ENCODE measurements at places on chromosomes 4 and X.

DNA sequence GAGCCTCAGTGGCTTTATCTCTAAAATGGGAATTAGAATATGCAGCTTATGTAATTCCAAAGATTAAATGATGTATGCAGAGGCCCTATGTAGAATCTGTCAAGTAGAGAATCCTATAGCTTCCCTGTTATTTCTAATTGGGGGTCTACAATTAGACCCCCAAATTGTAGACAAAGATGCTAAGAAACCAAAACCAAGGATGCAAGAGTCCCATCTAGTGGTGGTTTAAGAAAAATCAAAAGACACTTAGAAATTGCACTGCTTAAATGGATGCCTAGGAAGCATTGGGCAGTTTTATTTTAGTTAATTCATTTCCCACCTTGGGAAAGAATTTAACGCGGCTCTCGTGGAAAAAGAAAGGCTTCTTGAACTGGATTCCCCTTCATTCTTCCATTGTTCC, 115.2 kb downstream of the GABRA2 start:
- DNase-seq, result peak; percentile 27

GRCh38 chr4:153241970-153242838, 38.0 kb downstream of the TRIM2 start:
- no peak for DNase-seq

DNA sequence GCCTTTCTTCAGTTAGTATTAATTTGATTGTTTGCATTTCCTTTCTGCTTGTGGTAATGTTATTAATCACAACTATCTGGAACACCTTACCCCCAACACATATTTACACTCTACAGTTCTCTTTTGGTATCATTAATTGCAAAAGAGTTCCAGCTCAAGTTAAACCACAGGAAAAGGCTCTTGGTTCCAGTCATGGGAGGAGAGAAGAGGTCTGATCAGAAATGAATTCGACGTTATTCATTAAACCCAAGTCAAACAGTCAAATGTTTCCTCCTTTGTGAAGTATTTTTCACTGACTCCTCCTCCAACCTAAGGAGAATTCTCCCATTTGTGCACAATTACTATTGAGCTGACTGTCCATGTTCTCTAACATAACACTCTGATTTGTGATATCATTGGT, 91.4 kb downstream of the SLC39A8 start:
- no peak for DNase-seq

GRCh38 chr4:27407616-27408015, 547.0 kb downstream of the STIM2 start:
- DNase-seq, result no peak

DNA sequence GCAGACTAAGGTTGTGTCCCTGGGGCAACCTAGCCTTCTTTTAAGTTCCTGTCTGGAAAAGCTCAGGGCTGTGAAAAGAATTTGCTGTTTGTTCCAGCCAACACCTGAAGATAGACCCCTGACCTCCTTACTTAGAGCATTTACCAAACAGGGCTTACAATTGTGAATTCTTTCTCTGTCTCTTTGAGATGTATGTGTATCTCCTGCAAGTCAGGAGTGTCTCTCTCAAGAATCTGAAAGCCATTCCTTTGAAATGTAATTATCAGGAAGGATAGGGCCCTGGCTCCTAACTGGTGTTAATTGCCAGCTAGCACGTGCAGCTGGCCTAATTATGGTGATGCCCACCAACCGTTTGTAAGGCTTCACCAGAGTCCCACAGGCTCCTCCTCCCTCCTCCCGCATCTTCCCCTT, 18.2 kb downstream of the CCNG2 start:
- no peak for DNase-seq

GRCh38 chrX:38657562-38657961, 96.2 kb downstream of the TSPAN7 start:
- DNase-seq, result no peak

DNA sequence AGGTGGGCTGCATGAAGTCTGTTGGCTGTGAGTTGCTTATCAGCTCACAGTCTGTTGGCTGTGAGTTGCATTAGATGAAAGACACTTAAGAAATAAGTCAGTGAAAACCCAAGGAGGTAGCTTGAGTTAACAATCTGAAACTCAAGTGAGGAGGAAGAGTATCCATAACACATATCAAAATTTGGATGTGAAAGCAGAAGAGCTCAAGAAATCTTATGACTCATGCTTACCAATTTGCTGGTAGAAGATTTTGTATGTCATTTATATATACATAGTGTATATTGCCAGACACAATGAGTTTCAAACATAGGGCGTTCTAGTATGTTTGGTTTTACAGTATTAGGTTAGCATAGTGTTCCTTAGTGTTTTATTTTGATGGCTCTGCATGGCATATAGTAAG, 107.4 kb downstream of the DDIT4L start:
- no peak for DNase-seq

DNA sequence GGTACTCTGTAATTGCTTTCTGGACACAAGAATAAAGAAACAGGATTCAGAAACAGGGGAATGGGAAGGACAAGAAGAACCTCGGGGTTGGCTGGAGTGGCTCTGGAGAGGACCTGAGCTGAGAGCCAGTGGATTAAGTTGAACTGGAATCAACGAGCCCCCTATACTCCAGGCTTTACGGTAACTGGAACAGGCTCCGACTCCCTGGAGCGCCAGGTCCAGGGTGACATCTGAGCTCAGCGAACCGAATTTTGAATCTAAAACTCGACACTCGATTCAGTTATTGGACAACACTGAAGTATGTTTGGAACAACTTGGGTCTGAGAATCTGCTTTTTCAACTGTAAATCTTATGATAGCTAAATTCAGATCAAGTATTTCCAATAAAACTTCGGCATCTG, 23.9 kb downstream of the HMX1 start:
- DNase-seq, result no peak

- DNase-seq, result no peak
Measured at GRCh38 chr4:95472534-95472933, 76.2 kb downstream of the UNC5C start.

DNA sequence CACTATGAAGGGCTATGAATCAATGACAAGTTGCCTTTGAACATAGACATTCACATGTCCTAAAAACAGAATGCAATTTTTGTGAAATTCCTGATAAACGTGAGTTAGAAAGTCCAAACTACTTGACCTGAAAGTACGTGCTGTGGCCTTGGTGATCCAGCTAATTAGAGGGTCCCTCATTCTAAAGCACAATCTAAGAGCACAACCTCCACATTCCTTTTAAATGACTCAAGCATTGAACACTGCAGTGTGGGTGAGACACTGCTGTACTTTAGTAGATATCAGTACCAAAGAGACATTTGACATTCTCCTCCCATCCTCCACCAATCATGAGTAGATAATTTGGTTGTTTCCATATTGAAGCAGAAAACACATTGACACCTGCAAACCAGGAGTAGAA, 73.5 kb downstream of the FAM47B start:
- DNase-seq, result no peak

GRCh38 chr4:55437823-55438222, 42.1 kb downstream of the TMEM165 start:
- DNase-seq, result no peak

- no peak for DNase-seq
Measured at GRCh38 chr4:107616838-107617389, 103.1 kb downstream of the PAPSS1 start.

DNA sequence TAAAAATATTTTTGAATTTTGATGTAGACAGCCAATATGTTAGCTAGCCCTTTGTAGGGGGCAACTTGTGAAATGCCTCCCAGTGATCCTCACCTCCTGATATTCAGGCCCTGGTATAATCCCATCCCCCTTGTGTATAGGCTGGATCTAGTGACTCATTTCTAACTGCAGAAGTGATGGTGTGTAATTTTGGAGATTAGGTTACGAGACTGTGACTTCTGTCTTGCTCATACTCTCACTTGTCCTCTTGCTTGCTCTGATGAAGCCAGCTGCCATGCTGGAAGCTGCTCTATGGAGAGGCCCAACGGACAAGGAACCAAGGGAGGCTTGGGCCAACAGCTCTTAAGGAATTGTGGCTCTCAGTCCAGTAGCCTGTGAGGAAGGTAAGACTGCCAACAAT, 61.7 kb downstream of the GPR82 start:
- DNase-seq, result no peak

GRCh38 chr4:145656156-145656555, 23.8 kb upstream of the C4orf51 start:
- no peak for DNase-seq

- DNase-seq, result no peak
Measured at GRCh38 chr4:71269233-71269632, 69.6 kb upstream of the SLC4A4 start.

- DNase-seq, result no peak
Measured at GRCh38 chr4:68070302-68070701, 59.4 kb downstream of the TMPRSS11F start.

- DNase-seq, result no peak
Measured at GRCh38 chr4:87370068-87370467, 20.9 kb downstream of the HSD17B11 start.

DNA sequence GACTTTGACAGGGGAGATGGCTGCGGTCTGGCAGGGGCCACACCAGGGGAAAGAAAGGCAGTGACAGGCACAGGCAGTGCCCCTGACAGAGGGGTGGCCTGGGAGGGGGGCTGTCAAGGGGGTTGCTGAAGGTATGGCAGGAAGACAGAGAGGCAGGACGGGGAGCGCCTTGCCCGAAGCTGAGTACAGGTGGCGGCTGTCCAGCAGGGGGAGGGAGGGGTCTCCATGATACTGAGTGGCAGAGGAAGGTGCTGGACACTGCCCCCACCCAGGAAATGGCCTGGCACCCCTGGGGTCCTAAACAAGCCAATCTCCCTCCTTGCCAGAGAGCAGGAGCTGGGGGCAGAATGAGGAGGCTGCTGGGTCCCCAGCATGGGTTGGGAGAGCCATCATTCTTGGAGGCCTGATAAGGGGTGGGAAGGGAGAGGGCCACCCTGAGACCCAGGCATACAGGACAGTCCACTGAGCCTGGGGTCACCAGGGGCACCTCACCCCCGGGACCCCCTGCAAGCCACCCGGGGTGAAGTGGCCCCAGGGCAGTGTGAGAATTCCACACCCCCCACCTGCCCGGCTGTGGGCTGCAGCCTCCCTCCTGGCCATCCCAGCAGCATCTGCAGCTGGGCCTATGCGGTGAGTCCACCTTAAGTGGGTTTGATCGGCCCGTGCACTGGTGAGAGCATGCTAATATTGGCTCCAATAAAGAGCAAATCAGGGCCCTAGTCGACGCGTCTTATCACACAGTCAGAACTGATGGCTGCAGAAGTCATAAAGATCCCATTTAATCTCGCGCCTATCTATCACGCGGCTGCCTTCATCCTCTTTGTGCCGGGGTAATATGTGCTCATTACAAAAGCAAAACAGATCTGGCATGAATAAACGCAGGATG, 108.5 kb downstream of the FAM53A start:
- DNase-seq, result no peak

DNA sequence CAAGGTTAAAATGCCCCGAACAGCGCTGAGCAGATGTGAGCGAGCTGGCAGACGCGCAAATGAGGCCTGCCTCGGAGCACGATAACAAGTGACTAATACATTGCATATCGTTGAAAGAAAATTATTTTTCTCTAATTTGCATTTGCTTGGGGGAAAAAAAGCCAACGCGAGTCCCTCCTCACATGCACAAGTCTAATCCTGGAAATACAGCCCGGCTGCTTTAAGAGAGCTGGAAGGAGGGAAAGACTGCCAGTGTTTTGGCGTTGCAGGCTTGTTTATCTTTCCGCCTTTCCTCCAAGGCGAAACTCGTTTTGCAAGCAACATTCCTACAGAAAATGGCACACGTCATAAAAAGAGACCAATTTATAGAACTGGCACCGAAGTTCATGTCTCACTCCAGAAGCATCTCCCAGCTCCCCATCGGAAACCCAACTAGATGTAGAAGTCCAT, 12.6 kb downstream of the BCOR start:
- DNase-seq, result no peak

GRCh38 chrX:96703816-96704215, 19.2 kb downstream of the DIAPH2 start:
- no peak for DNase-seq

DNA sequence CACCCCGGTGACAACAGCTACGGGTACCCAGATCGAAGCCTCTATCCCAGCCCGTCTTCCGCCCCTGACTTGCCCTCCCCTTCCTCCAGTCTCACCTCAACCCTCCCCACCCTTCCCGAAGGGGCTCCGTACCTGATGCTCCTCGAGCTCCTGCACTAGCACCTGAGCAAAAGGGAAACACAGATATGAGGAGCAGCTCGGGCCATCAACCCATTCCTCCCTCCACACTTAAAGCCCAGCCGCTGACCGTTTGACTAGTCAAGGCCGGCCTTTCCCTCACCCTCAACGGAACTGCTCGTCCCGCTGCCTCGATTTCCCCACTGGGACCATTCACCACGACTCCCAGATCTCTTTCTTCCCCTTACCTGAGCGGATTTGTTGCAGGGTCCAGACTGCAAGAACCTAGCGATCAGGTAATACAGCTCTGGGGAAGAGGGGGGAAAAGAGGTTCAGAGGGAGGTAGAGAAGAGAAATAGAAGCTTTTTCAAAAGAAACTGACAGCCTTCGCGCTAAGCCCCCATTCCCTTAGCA, 731 bp downstream of the BRWD3 start:
- DNase-seq, result peak; percentile 42

DNA sequence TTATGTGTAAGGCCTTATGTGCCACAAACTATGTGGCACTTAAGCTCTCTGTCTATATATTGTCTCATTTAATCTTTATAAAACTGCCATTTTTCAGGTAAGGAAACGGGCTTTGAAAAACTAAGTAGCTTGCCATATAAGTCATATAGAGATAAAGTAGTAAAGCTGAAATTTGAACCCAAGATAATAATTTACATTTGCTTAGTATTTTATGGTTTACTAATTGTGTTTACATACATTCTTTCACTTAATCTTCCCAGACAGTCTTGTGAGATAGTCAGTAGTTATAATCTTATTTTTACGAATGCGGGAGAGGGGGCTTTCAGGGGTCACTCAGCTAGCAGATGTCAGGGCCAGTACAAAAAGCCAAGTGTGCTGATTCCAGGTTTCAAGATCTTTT, 13.9 kb upstream of the CCNG2 start:
- DNase-seq, result no peak

DNA sequence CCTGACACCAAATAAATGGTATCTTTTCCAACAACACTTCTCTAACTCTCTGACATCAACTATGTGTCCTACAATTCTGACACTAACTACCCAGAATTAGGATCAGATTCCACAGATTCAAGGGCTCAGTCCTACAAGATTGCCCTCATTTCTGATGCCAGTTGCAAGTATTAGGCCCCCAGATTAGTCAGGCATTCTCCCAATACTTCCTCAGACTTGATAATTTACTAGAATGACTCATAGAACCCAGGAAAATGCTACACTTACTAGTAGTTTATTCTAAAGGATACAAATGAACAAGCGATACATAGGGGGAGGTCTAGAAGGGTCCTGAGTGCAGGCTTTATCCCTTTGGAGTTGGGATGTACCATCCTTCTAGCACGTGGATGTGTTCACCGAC, 8.5 kb downstream of the TIGD2 start:
- no peak for DNase-seq

All from erythroblast (primary cell).